Glomerular endothelial cell (primary cell): ENCODE measurements at places on chromosomes 5 and 9. TPM values are rescaled to one million over a fixed set of nuclear protein-coding genes. Genes with fewer than 3 reads are reported as not detected.

Gene DDX4
- not detected in 2 replicates for total RNA-seq

Gene GLIPR2
- 38.2 and 46.9 TPM in 2 replicates for total RNA-seq

Gene CCDC152
- 0.05 and 0.23 TPM in 2 replicates for total RNA-seq

Gene DIPK1B
- total RNA-seq = 153 and 247 TPM in 2 replicates

Gene FOXD4
- total RNA-seq = not detected in 2 replicates

Gene HOMER1
- total RNA-seq = 2.7 and 4.7 TPM in 2 replicates

Gene TTC33
- 6.7 and 6.8 TPM in 2 replicates for total RNA-seq

Gene ARL10
- 8.0 and 21.6 TPM in 2 replicates for total RNA-seq

Gene BTNL8
- not detected in 2 replicates for total RNA-seq

Gene ACSL6
- not detected in 2 replicates for total RNA-seq

Gene PGM5
- 1.4 and 3.3 TPM in 2 replicates for total RNA-seq

Gene PAEP
- not detected in 2 replicates for total RNA-seq

Gene SPATA31A5
- total RNA-seq = not detected in 2 replicates

Gene NEUROG1
- total RNA-seq = not detected in 2 replicates

Gene ANKRD34B
- total RNA-seq = 0.05 and 0.06 TPM in 2 replicates

Gene SDHA
- total RNA-seq = 99.9 and 106 TPM in 2 replicates

Gene LECT2
- not detected in 2 replicates for total RNA-seq

Gene DRD1
- total RNA-seq = not detected in 2 replicates

Gene PDE6A
- not detected in 2 replicates for total RNA-seq

Gene TTC16
- not detected in 2 replicates for total RNA-seq

Gene QSOX2
- 12.8 and 23.7 TPM in 2 replicates for total RNA-seq
